ENCODE measurements at places on chromosomes 13 and 19.

DNA sequence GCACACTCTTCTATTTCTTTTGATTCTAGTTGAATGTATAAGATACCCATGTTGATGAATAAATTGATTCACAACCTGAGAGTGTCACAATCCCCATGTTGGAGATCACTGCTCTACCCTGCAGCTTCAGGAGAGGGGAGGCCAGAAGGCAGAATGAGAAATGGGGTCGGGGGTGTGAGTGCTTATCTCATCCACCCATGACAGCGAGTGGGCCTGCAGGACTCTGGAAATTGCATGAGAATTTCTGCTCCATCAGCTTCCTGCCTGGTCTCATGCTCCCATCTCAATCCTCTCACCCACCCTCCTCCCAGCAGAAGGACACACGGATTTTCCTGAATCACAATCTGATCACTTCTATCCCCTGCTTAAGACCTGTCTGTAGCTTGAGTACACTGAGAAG is 22.9 kb upstream of the IGFL1 start:
- DNase-seq = no peak

DNA sequence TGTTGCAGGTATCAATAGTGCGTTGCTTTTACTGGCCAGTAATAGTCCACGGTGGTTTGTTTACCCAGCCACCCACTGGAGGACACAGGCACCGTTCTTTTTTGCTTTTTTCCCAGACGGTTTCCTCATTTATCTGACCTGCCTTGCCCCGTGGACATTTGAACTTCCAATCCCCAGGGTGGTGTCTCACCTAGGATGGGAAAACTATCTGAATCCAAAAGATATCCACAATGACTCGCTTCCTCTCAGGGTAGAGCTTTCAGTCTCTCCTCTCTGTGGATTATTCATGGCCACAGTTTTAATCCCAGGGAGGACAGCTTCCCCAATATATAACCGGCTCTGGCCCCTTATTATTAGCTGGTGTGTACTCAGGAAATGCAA is 170.8 kb downstream of the FOXO1 start:
- DNase-seq = no peak

- DNase-seq = no peak
These were observed 3.1 kb downstream of the RAD23A start for GRCh38 chr19:12948612-12949362.

DNA sequence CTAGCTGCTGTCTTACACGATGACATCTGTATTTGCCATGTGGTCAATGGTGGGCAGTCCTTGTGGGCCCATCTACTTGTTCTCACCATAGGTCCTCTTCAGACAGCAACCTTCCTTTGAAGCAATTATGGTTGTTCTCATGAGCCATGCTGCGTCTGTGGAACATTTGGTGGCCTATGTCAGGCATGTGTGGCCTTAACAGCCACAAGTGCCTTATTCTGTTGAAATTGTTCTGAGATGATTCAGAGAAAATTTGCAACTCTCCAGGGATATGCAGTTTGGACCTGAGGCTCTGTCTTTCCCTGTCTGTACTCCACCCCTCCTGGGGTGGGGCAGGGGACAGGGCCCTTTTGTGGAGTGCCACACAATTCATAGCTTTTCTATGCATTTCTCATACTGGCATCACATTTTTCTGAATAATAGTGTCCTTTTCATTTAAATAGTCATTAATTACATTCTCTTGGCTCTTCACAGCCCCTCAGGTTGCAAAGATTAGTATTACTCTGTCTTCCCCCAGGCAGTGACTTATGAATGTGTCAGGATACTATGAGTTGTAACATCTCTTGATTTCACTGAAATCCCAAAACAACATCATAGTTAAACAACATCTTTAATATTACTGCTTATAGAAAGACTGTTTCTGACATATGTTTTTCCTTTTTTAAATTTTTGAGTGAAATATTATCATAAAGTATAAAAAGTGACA is 102.1 kb downstream of the ITGBL1 start:
- DNase-seq = no peak

GRCh38 chr19:49338023-49338677 is 2.9 kb downstream of the CD37 start:
- DNase-seq = no peak

GRCh38 chr13:34502621-34503020 is 439.4 kb upstream of the NBEA start:
- DNase-seq = no peak

GRCh38 chr13:79939689-79940088 is 401.2 kb downstream of the SPRY2 start:
- DNase-seq = no peak

DNA sequence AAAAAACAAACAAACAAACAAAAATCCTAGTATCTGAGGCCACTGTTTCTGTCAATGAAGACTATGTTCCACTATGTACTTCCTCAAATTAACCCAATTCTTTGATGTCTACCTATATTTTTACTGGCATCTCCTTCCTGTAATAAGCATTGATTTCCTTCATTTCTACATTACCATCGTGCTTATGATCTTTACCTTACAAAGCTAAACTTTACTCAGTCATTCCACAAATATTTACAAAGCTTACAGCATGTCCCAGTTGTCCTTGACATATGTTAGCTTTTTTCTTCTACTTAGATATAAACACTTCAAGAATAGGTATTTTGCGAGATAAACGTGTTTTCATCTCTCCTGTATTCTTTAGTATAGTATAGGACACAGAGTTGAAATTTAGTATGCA is 1090.9 kb downstream of the PCDH9 start:
- no peak for DNase-seq

DNA sequence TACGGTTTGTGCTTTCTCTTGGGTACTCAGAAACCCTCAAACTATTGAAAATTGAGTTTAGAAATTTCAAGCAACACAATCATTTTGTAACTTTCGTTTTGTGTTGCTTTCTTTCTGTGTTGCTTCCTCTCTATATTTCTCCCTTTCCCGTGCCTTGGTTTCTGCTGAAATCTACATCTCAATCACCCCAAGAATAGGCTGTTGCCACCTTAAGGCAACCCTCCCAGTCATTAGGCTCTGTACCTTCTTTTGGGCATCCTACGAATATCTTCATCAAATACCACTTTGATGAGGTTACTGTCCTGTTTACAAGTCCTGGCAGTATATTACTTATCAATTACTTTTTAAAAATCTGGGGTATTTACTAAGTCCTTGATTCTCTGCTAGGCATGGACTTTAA is 621.6 kb downstream of the GPC6 start:
- no peak for DNase-seq

GRCh38 chr13:112657850-112658445 is 31.9 kb upstream of the ATP11A start:
- DNase-seq = peak; percentile 41

DNA sequence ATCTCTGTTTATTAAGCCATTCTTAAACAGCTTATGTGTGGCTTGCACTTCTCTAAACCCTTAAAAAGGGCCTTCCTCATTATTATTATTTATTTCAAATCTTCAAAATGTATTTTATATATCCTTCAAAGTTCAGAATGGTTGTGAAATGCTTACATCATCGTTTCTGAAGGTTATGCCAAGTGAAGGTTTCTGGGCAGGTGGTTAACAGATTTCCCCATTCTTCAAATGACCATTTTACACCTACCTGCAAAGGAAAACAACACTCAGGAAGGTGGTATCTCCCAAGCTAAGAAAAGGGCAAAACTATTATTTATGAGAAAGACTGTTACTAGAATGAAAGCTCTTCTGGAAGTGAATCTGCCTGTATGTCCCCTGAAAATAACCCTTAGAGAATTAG is 191.6 kb downstream of the SHISA2 start:
- DNase-seq = no peak

DNA sequence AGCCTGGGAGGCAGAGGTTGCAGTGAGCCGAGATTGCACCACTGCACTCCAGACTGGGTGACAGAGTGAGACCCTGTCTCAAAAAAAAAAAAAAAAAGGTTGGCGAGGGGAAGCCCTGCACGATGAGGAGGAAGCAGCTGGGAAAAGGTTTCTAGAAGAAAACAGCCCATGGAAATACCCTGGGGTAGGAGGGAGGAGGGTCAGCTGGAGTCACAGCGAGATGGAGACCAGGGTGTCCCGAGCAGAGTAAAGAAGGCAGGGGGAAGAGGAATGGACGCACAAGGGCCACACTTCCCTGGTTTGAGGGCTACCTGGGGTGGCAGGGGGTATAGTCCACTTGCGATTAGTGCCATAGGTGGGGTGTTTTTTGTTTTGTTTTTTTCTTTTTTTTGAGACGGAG is 6.4 kb downstream of the KANK3 start:
- DNase-seq = no peak

DNA sequence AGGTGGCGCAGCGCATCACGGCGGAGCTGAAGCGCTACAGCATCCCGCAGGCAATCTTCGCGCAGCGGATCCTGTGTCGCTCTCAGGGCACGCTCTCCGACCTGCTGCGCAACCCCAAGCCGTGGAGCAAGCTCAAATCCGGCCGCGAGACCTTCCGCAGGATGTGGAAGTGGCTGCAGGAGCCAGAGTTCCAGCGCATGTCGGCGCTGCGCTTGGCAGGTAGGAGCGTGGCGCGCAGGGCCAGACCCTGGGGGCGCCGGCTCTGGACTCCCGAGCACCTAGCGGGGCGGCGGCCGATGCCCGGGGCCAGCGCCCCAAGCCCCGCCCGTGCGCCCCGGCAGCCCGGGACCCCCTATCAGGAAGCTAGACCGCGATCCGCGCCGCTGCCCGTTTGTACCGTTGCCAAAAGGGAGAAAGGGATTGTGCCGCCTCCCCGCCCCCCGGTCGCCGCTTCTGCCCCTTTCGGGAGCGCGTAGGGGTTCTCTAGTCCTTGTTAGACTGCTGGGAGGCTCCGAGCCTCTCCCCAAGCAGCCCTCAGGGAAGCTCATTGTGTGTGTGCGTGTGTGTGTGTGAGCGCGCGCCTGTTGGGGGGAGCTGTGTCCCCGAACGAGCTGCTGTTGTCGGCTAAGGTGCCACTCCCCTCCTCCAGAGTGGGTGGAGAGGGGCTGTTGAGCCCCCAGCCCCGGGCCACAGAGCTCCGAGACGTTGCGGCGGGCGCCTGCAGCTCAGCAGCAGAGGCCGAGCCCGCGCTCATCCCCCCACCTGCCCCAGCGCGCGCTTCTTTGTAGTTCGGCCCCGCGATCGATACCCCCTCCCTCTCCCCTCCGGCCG is 1.5 kb downstream of the ONECUT3 start:
- DNase-seq = peak; percentile 57

DNA sequence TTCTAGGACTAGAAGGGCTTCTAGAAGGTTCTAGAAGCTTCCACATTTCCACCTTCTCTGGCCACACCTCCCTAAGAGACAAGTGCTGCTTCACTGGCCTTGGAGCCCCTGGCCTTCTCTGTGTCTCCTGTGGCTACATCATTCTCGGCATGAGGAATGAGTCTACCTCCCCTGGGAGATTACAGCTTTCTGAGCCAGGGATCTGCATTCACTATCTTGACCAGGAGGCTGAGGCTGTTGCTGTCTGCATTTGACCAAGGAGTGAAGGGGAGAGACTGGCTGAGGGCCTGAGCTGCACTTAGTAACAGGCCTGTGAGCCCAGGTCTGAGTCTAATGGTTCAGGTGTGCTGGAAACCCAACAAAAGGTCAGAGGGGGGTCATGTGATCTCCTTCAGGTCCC is 5.3 kb downstream of the CPAMD8 start:
- DNase-seq = no peak

GRCh38 chr19:33535226-33535625 is 13.6 kb upstream of the PEPD start:
- DNase-seq = no peak

GRCh38 chr13:80339912-80340650 is 845 bp downstream of the SPRY2 start:
- DNase-seq = peak; percentile 93

DNA sequence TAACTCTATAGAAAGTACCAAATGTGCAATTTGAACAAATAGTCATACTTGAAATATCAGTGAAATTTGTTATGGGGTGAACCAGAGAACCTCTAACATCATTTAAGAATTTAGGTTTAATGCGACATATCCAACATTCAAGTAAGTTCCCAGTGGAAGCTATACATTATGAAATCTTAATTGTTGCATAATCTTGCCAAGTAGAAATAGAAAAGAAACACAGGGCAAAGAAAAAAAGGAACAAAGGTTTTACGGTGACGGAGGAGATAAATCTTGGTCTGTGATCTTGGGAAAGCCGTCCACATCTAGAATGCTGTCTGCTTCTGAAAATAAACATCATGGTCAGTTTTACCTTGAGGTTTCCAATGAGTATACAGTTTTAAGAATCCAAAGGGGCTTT is 445.7 kb downstream of the RFC3 start:
- no peak for DNase-seq

DNA sequence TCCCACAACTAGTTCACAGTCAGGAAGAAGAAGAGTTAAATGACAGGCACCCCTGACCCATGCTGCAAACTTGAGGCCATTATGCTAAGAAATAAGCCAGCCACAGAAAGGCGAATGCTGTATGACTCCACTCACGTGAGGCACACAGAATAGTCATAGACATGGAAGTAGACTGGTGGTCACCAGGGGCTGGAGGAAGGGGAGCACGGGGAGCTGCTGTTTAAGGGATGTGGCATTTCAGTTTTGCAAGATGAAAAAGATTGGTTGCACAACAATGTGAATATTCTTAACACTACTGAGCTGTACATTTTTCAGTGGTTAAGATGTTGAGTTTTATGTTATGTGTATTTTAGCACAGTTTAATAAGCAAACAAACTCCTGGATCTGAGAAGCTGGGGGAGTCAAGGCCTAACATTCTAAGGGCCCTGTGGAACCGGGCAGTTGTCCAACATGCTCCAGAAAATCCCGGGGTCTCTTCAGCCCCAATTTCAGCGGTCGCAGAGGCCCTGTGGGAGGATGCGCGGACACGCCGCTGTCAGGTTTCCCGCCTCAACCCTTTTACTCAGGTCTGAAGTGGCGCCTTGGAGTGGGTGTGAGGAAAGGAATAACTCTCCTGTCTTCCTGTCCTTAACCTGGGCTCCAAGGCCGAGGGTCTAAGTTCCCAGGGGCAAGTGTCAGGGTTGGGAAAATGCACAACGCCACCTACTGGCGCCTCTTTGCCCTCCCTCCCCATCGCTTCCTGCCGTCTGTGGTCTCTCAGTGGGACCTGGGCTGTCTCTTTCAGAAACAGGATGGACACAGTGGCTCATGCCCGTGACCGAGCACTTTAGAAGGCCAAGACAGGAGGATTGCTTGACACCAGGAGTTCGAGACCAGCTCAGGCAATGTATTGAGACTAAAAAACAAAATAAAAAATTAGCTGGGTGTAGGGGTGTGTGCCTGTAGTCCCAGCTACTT is 4.4 kb upstream of the TMEM272 start:
- no peak for DNase-seq
